ENCODE measurements at places on chromosomes 7 and 10. TPM values are rescaled to one million over a fixed set of nuclear protein-coding genes. Genes with fewer than 3 reads are reported as not detected.

DNA sequence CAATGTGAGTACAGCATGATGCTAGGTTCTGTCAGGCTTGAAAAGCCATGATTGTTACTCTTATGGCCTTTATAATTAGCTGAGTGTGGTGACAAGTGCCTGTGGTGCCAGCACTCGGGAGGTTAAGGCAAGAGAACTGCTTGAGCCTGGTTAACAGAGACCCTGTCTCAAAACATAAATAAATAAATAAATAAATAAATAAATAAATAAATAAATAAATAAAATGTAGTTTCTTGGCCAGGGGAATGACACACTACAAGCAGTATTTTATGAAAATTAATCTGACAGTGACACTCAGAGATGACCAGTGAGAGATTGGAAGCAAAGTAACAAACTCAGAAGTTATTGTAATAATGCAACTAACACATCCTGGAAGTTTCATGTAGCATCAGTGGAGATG lies 2.3 kb upstream of the MORN4 start:
- H3K27ac ChIP-seq, result no peak overlapping the region
- H3K4me1 ChIP-seq, result no peaks in the 10 kb centered on the region

DNA sequence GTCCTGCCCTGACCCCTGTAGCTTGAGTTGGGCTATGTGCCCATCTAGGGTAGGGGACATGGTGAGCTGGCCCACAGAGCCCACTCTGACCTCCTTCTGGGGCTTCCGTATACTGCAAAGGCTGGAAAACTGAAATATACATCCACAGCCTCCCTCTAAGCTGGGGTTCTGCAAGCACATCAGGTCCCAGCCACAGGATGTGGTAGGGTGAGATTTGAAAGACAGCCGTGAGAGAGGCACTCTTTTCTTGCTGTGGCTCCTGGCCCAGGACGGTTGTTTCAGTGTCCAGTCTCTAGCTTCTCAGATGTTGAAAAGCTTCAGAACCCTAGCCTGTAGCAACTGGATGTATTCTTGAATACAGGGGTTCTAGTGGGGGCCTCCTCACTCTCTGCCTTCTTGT lies 60.1 kb upstream of the ADRB1 start:
- H3K27ac ChIP-seq, result peak overlapping the region; percentile 75
- DNase-seq, result no peak
- H3K4me1 ChIP-seq, result peaks cover 5% of the 10 kb centered on the region

The MICALL2 gene
- total RNA-seq, result 15.8 TPM

The DPP6 gene
- 0.98 TPM for total RNA-seq

The MARVELD1 gene
- 19.8 TPM for total RNA-seq

All from breast epithelium (tissue), 4 donors.